ENCODE measurements at places on chromosomes 7 and 10.
A peak's percentile ranks its signal among the peaks of the same experiment; 100 is the strongest.

DNA sequence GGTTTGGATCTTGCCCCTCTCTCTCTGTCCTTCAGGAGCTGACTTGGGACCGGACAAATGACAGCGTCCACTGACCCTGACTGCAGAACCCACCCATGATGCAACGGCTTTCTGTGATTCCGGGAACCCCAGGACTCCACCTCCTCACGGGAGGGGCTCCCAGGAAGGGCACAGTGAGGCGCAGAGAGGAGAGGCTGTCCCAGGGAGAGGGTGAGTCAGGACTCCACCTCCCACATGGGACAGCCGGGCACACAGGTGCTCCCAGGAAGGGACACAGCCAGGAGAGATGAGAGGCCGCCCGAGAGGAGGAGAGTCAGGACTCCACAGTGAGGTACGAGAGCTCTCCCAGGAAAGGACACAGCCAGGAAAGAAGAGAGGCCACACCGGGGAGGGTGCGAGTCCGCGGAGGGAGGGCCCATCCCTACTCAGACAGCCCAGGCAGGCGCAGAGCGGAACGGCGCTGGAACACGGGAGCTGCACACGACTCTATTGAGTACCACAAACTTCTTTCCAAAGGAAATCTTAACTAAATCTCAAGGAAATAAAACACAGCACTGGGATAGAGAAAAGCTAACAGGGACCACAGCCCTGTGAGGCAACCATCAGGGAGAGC, 162.5 kb downstream of the MAD1L1 start:
- DNase-seq, result no peak

- DNase-seq, result no peak
Measured at GRCh38 chr10:49463605-49464004, 67.7 kb upstream of the DRGX start.

DNA sequence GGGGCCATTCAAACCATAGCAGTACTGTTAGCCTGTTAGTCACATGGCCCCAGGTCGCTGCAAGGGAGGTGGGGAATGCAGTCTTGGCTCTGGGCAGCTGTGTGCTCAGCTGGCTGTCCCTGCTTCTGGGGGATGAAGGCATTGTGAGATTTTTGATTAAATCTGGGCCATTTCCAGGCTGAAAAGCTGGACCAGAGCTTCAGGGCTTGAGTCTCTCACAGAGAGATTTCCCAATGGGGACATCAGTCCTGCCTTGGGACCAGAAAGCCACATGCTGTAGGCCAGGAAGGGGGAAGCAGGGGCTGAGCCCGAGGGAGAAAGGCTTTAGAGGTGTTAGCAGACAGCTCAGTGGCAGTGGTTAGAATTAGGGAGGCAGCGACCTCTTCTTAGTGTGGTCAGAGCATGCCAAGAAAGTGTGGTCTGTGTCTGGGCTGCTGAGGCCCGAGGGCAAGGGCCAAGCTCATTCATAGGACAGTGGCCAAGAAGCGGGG, 33.6 kb downstream of the PALD1 start:
- DNase-seq, result no peak

GRCh38 chr10:125983656-125984055, 87.3 kb downstream of the FANK1 start:
- DNase-seq, result no peak

DNA sequence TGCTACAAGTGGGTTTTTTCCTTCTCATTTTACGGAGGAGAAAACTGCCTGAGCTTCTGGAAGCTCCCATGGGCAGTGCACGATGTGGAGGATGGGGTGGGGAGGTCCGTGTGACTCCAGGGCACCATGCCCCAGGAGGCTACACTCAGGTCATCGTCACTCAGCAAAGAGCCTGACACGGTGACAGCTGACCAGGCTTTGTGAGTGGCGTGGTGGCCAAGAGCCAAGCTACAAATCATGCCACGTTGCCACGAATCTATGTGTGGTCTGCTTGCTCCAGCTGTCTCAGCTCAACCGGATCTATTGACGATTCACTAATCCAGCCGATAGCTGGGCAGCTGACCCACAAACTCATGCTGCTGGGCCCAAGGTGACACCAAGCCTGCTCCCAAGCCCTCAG, 27.6 kb upstream of the C10orf71 start:
- no peak for DNase-seq

- DNase-seq, result peak; percentile 60
Measured at GRCh38 chr7:119175911-119176627, 951.6 kb downstream of the ANKRD7 start.

GRCh38 chr10:13102002-13102794, 2.2 kb downstream of the OPTN start:
- peak; percentile 77 for DNase-seq

DNA sequence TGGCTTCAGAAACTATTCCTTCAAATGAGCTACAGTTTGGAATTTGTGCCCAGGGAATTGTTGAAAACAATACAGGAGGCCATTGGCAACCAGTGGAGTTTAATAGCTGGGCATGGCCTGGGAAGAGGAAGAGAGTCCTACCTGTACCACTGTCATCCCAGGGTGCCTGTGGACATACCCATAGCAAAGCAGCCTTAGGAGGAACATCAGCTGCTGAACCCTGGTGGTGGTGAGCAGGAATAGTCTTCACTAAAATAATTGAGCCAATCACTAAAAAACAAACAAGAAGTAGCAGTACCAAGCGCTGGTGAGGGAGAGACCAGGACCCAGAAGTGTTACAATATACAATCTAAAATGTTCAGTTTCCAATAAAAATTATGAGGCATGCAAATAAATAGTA, 14.5 kb downstream of the IGFBP1 start:
- no peak for DNase-seq

GRCh38 chr7:92655346-92655884, 65.2 kb upstream of the FAM133B start:
- DNase-seq, result peak; percentile 26

DNA sequence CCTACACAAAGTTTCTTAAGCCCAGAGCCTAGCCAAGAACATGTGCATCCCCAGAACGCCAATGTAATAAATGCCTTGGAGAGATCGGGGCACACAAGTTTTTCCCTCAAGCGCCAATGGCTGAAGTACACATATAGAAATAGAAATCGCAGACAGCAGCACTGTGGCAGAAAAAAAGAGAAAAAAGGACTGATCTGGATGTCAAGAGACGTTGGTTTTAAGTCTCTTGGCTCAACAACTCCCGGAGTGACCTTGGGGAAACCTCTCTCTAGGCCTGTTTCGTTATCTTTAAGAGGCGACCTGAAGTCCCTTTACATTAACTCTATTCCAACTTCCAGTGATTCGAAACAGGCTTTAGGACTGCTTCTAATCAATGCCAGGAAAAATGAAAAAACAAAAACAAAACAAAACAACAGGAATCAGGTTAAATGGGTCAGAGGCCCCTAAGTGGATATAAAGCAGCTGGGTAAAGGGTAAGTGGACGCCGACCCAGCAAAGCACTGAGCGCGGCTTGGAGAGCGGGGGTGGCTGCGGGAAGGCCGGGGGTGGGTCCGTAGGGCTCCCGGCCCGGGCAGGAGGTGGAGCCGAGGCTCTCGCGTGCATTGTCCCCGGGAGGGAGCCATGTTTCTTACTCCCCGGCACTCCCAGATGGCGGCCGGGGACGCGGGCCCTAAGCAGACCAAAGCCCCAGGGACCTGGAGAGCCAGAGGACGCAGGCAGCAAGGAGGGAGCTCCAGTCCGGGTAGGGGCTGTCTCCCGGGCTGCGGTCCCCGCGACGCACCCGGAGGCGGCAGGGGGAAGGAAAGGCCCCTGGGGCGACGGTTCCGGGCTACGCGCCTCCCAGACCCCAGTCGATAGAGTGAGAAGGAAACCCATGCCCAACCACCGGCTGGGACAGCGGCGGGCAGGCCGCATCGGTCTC, 757 bp downstream of the EIF3A start:
- peak; percentile 79 for DNase-seq

- no peak for DNase-seq
Measured at GRCh38 chr10:28060031-28060607, 61.2 kb upstream of the ODAD2 start.

- no peak for DNase-seq
Measured at GRCh38 chr10:100872034-100872791, 40.5 kb upstream of the SLF2 start.

DNA sequence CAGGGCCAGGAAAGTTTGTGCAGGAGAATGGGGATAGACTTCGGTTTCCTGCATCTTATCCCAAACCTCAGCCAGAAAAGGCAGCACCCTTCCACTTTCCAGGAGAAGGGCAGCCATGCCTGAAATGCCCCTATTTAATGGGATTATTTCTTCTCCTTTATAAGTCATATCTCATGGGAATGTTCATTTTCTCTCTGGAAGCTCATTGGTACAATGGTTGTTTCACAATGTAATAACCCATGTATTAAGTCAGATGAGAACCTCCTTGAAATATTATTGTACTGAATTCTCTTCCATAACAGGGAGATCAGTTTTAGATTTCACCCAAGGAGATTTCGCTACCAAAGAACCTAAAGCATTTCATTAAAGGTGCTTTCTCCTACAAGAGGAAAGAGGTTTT, 457.5 kb downstream of the KCNMA1 start:
- peak; percentile 55 for DNase-seq

- no peak for DNase-seq
Measured at GRCh38 chr7:33905389-33906032, at the start of gene BMPER. Gene BMPER, plus strand, starts transcription at chr7:33905539. Its CDS starts 75 bp downstream, at chr7:33905614.

DNA sequence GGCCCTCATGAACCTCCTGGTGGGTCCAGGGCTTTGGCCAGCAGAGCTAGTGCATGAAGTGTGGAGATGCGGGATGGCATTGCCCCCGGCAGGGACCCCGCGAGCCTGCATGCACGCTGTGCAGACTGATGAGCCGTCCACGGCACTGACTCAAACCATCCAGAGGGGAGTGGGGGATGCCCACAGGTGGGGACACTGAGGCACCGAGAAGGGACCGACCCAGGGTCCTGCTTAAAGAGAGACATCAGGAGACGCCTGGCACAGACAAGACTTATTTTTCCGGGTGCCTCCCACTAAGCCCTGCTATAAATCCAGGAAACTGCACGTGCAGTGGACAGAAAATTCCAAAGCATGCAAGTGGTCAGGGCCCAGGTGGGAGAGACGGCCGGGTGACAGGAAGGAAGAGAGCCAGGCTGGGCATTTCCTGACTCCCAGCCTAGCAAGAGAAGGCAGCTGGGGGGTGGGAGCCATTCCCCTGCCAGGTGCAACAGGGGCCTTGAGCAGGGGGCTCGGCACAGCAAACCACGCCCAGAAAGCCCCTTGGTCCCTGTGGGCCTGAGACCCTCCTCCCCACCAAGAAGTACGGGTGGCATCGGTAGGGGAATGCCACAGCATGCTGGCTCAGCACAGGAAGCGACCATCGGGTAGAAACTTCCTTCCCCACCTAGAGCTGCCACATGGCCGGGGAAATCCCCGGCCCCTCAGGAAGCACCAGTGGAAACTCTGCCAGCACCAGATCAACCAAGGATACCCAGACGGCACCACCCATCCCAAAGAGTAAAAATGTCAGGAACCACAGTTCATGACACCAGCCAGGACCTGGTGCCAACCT, 91.5 kb downstream of the FOXL3 start:
- DNase-seq, result no peak

DNA sequence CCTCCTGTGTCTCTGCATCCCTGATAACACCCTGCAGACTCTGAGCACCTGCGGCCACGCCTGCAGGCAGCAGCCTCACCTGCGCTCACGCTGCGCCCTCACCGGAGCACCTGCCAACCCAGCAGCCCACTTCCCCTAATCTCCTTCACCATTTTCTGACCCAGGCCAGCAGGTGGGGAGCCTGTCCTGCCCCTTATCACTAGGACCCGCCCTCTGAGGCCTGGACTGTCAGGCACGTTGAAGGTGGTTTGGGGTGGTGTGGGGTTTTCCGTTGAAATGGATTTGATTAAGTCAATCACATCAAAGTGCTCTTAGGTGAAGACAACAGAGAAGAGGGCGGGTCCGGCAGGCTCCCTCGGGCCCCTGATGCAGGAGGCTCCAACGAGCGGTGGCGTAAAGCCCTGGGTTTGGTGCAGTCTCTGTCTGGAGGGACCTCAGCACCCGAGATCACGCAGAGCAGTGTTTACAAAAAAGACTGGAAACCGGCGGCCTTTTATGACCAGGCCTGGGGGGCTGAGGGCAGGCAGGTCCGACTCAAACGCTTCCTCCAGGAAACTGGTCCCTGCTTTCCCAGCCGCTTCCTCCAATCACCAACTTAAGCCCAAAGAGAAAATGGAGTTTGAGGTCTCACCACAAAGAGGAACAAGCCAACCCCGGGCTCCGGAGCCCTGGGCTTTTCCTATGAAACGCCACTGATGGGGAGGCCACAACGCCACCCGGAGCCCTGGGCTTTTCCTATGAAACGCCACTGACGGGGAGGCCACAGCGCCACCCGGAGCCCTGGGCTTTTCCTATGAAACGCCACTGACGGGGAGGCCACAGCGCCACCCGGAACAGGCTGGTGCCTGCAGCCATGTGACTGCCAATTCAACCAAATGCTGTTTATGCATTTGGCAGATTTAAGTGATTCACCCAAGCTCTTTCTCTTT, 45.5 kb downstream of the DPYSL4 start:
- no peak for DNase-seq

DNA sequence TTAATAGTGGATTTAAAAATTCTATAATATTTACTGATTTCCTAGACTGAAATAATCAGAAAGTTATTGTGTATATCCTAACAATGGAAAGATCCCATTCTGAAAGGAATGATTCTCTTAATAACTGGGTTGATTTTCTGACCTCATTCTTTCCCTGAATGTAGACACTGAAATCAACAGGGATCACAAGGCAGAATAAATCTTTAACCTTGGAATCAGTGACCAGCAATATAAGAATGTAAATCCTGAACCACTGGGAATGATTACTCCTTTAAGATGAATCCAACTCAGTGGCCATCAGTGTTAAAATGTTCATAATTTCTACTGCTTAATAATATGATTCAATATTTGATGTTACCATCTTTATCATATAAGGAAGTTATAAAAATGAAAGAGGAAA, 47.6 kb downstream of the ANKRD26 start:
- no peak for DNase-seq

DNA sequence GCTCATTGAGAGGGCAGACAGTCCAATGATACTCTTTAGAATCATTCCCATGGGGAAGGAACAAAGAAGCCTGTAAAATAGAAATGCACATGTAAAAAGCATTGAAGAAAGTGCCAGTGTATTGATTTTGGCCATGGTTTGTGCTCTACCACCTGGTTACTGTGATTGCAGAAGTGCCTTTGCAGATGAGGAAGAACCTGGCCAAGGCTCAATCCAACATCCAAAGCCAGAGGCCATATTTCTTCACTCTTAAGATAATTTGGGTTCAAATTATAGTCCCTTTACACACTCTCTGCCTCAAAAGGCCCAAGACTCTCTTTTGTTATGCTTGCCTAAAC, 122.1 kb downstream of the EGFR start:
- no peak for DNase-seq

DNA sequence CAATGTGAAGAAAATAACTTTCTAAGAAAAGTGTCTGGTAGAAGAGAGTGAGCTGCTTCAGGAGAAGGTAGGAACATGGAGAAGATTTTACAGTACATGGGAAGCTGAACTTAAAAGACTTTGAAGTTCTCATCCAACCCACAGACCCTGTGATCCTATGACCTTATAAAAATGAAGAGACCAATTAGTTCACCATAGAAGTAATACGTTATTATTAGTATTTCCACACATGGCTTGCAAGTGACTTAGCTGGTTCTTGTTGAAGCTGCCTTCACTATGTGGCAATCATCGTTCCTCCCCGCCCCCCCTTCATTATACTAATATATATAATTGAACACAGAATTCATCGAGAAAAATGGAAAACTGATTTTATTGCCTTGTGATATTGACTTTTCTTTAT, 129.1 kb downstream of the SND1 start:
- DNase-seq, result no peak
